Activated CD4-positive, alpha-beta T cell treated with anti-CD3 and anti-CD28 coated beads, Interleukin-2, amount 10 ng/mL, durations not matched to agents 7 days and 5 days (primary cell): ENCODE measurements at places on chromosomes 11 and 22. TPM values are rescaled to one million over a fixed set of nuclear protein-coding genes. Genes with fewer than 3 reads are reported as not detected.

DNA sequence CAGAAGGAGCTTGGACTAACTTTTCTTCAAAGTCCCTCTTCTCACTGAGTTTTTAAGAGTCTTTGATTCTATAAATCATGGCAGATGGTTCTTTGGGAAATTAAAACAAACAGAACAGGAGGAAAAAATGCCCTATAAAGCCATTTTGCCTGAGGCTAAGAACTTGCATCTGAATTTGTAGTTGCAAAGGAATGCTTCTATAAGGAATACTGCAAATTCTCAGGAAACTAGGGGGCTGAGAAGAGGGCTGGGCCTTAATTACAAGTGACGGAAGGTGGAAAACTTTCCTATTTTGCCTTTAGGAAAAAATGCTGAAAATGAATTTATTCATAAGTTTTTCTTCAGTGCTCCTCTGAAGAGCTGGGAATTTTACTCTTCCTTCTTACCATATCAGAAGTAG, 90.0 kb upstream of the NARS2 start:
- H3K36me3 ChIP-seq = no peaks in the 10 kb centered on the region
- DNase-seq = no peak
- H3K4me3 ChIP-seq = no peak overlapping the region
- no peaks in the 10 kb centered on the region for H3K4me1 ChIP-seq

- no peaks in the 10 kb centered on the region for H3K4me1 ChIP-seq
- no peaks in the 10 kb centered on the region for H3K27me3 ChIP-seq
- H3K36me3 ChIP-seq = no peaks in the 10 kb centered on the region
- no peak overlapping the region for H3K27ac ChIP-seq
- H3K4me3 ChIP-seq = no peak overlapping the region
- DNase-seq = no peak
These were observed 8.4 kb upstream of the FIBIN start for GRCh38 chr11:26985470-26985869.

DNA sequence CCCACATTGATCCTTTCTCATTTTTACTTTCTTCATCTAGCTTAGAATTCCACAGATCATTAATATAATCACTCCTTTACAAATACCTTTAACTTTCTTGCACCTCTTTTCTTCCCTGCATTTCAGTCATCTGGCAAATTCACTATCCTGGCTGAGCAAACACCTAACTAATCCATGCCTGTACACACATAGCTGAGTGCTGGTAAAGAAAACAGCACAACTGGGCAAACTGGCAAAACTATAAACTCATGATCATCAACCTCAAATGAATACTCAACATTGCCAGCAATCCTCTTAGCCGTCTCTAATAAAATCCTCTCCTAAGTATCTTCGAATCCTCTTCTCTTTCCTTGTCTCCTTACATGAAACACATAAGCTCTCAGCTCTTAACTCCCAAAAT, 52.4 kb downstream of the PICALM start:
- H3K27me3 ChIP-seq = no peaks in the 10 kb centered on the region
- peaks cover 15% of the 10 kb centered on the region for H3K4me1 ChIP-seq
- H3K36me3 ChIP-seq = peaks cover 42% of the 10 kb centered on the region
- H3K4me3 ChIP-seq = no peak overlapping the region
- no peak for DNase-seq

Gene TEAD1
- 0.12 TPM for total RNA-seq

Gene LMO2
- total RNA-seq = not detected

Gene RANGAP1
- total RNA-seq = 113 TPM

Gene C1QTNF5
- not detected for total RNA-seq
